Stimulated activated CD4-positive, alpha-beta T cell treated with anti-CD3 and anti-CD28 coated beads, Interleukin-4, amount 100 ng/mL, for 24 hours (primary cell): ENCODE measurements at places on chromosomes 4 and X.

- DNase-seq: no peak
These were observed 60.5 kb upstream of the SLC25A4 start for GRCh38 chr4:185082561-185082960.

DNA sequence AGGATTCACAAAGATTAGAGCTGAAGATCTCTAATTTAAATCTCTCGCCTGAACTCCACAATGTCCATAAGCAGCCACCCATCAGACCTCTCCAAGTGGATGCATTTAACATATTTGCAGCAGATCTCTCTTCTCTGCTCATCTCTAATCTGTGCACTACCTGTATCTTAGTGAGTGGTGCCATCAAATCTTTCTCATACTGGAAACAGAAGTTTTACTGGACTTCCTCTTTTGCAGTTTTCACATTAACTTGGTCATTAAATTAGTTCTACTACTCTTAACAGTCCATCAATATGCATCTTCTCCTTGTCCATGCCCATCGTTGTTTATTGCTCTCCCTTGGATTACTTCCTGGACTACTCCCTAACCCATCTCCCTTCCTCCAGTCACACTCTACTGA lies 488.5 kb downstream of the IL15 start:
- DNase-seq: no peak

GRCh38 chr4:122836941-122837340 lies 10.3 kb downstream of the FGF2 start:
- no peak for DNase-seq

- DNase-seq: no peak
These were observed 523.3 kb downstream of the SMARCA1 start for GRCh38 chrX:129000018-129000417.

GRCh38 chrX:86604607-86605006 lies 456.4 kb downstream of the DACH2 start:
- no peak for DNase-seq

- no peak for DNase-seq
These were observed 29.0 kb upstream of the PSAPL1 start for GRCh38 chr4:7463566-7464258.

- no peak for DNase-seq
These were observed 206.3 kb downstream of the SLC7A11 start for GRCh38 chr4:138035781-138036258.

GRCh38 chr4:187685247-187685646 lies 310.3 kb upstream of the ZFP42 start:
- DNase-seq: no peak

GRCh38 chrX:77014377-77015372 lies 432.5 kb upstream of the FGF16 start:
- no peak for DNase-seq

GRCh38 chr4:115562506-115562905 lies 449.1 kb upstream of the NDST4 start:
- DNase-seq: no peak

- no peak for DNase-seq
These were observed 102.9 kb downstream of the LIMCH1 start for GRCh38 chr4:41640906-41641305.

GRCh38 chr4:40199179-40199670 lies 2.4 kb downstream of the RHOH start:
- peak; percentile 38 for DNase-seq

DNA sequence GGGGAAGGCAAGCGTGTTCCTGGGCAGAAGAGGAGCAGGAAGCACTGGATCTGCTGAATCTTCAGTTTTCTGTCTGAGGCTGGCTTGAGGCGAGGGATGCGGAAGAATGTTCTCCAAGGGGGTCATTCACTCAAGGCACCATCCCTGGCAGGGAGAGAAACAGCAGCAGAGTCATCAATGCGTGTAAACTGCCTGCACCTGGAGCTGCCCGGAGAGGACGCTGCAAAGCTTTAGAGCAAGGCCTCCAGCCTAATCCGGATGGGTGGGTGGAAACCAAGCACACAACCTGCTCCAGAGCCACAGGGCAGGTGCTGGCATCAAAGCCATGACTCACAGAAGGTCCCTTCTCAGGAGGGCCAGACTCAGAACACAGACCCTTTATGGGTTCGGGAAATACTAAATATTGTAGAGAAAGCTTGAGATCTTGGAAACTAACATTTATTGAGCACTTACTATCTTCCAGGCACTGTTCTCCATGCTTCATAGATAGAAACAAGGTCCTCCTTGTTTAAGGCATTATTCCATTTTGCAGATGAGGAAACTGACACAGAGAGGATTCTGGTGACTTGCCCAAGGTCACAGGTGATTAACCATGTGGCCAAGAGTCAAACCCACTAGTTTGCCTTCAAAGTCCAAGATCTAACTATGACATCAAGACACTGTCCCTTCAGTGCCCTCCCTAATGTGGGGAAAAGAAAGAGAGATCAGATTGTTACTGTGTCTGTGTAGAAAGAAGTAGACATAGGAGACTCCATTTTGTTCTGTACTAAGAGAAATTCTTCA lies 7.7 kb downstream of the PROM1 start:
- DNase-seq: no peak

DNA sequence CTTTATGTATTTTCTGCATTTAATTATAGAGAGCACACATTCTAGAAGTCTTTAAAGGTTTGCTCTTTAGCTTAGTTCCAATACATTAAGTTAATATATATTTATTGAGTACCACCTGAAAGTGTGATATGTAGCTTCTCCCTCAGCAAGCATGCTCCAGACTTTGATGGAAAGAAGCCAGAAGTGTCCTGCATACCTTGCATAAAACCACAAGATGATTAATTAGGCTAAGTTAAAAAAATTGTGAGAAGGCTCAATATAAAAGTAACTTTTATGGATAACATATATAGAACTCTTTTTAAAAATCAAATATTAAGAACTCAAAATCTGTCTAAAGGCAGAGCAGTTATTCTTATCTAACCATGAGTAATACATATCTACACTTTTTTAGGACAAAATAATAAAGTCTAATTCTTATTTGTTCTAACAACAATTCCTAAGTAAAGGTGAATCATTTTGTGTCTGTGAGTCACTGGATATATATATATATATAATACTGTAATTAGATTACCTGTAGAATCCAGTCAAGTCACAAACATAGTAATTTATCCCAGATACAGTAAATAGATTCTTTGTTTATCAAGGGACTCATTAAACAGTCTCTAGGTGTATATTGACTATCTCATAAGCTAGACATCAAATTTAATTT lies 51.2 kb downstream of the INTS12 start:
- no peak for DNase-seq

GRCh38 chrX:136227948-136228838 lies 23.0 kb downstream of the MAP7D3 start:
- peak; percentile 9 for DNase-seq
